Naive thymus-derived CD4-positive, alpha-beta T cell (primary cell): ENCODE measurements at places on chromosomes 1 and 21. TPM values are rescaled to one million over a fixed set of nuclear protein-coding genes. Genes with fewer than 3 reads are reported as not detected.

Gene PTGS2
- not detected for polyA plus RNA-seq

Gene KCND3
- 0.05 TPM for polyA plus RNA-seq

Gene CHRNB2
- not detected for polyA plus RNA-seq

Gene LEFTY2
- 0.45 TPM for polyA plus RNA-seq

Gene NR1I3
- polyA plus RNA-seq: not detected

Gene C1orf185
- not detected for polyA plus RNA-seq

Gene IL19
- polyA plus RNA-seq: not detected

Gene GJC2
- not detected for polyA plus RNA-seq

Gene PHC2
- polyA plus RNA-seq: 18.1 TPM

Gene C21orf91
- polyA plus RNA-seq: 40.8 TPM

Gene RAB42
- not detected for polyA plus RNA-seq

Gene DR1
- polyA plus RNA-seq: 57.9 TPM

Gene FCRLB
- 0.79 TPM for polyA plus RNA-seq

Gene NBPF10
- polyA plus RNA-seq: 0.22 TPM

Gene TTC39A
- polyA plus RNA-seq: not detected

Gene PTPRC
- polyA plus RNA-seq: 1,286 TPM

Gene ANKRD65
- polyA plus RNA-seq: not detected

Gene IQGAP3
- not detected for polyA plus RNA-seq

Gene NID1
- not detected for polyA plus RNA-seq

Gene RPTN
- polyA plus RNA-seq: not detected

Gene KRTAP7-1
- not detected for polyA plus RNA-seq

Gene S100A2
- polyA plus RNA-seq: not detected
